ENCODE measurements at places on chromosomes 11 and 22.

DNA sequence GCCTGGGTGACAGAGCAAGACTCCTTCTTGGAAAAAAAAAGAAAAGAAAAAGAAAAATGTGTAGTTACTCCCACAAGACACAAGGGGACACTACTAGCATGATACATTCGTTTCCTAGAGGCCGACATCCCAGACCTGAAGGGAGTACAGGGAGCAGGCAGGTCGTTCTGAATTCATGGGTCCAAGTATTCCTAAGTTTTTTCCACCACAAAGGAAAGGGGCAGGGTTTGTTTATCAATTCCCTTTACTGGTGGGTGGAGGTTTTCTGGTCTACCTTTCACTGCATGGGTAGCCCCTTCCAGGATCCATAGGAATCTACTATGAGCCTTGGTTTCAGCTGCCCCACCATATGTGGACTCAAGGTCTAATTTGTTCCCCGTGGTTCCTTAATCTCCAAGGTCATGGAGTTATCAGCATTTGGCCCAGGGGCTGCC, 11.8 kb downstream of the TIGD3 start:
- no peak for DNase-seq

GRCh38 chr11:120835601-120836228, 188.2 kb upstream of the TBCEL start:
- no peak for DNase-seq

- no peak for DNase-seq
Observed at GRCh38 chr11:86790867-86791849, 9.2 kb upstream of the PRSS23 start.

DNA sequence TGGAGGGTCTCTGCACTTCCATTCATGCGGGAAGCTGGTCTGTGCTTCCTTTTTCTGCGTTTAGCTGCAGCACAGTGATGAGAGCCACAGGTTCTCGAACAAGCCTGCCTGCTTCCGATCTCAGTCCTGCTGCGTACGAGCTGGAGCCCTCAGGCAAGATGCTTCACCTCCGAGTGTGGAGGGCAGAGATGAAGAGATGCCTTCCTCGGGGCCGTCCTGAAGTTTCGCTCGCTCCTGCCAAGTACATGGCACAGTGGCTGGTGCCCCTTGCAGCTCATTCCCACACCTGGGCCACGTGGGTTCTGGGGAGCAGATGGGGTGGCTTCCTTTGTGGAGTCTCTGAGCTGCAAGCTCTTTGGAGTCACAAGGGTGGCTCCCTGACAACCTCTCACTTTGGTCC, 19.5 kb upstream of the TESMIN start:
- DNase-seq, result no peak

GRCh38 chr11:2097998-2098690, 41.0 kb downstream of the IGF2 start:
- DNase-seq, result no peak

GRCh38 chr11:64384981-64385944, 26.3 kb downstream of the RPS6KA4 start:
- no peak for DNase-seq

DNA sequence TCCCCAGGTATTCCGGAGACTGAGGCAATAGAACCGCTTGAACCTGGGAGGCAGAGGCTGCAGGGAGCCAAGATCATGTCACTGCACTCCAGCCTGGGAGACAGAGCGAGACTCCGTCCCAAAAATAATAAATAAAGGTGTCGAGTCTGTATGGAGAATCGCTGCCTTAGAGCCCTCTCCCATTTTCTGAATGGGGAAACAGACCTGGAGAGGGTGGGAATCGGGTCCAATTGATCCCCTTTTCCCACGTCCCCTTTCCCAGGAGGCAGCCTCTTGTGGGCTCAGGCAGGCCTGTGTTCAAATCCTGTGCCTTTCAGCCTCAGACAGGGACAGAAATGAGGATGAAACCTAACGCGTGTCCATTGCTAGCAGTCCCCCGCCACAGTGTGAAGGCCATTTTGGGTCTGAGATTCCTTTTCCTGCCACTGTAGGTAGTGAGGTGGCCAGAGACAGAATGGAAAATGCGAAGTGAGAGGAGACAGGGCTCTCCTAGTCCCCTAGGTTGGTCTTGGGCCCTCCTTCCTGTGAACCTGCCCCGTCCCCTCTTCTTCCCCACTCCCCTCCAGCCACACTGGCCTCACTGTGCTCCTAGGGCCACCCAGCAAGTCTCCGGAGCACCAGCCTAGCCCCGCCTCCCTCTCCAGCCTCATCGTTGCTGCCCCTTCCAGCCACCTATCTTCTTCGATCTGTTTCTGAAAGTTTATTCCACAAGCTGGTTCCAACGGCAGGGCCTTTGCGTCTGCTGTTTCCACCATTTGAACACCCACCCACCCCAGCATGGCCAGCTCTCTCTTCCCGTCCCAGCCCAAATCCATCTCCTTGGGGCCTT, 2.7 kb upstream of the POLDIP3 start:
- no peak for DNase-seq

GRCh38 chr11:77136074-77136473, 8.0 kb downstream of the MYO7A start:
- DNase-seq, result no peak

GRCh38 chr11:60915248-60915914, 1.4 kb downstream of the TMEM109 start:
- DNase-seq, result peak; percentile 38

DNA sequence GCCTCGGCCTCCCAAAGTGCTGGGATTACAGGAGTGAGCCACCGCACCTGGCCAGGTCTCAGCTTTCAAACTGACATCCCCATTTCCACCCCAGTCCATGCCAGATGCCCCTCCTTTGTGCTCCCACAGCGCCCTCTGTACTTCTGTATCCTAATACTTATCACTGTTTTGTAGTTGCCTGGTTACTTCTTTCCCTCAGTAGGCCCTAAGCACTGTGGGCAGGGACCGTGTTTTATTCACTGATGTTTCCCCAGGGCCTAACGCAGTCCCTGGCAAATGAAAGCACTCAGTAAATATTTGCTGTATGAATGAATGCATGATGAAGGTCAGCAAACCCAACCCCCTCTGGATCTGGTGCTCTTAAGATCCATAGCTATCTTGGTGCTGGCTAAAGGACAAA, 2.2 kb upstream of the TRIM3 start:
- DNase-seq, result no peak

GRCh38 chr22:26318975-26319374, 110.1 kb upstream of the ASPHD2 start:
- DNase-seq, result no peak

GRCh38 chr22:48678171-48679135, 1149.2 kb downstream of the BRD1 start:
- no peak for DNase-seq

DNA sequence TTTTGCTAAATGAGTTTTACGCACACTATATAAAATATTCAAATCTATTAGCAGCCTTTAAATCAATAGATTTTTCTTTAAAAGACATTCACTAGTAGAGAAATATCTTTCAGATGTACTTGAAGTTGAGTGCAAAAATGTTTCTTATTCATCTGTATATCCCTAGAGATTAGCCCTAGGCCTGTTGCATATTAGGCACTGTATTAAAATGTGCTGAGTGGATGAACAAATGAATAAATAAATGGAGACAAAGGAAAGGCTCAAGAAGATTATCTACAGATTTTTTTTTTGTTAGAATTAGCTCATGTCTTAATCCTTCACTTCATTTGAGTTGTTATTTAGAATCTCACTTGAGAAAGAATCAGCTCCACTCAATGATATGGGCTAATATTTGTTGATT, 12.0 kb upstream of the MMP13 start:
- no peak for DNase-seq

DNA sequence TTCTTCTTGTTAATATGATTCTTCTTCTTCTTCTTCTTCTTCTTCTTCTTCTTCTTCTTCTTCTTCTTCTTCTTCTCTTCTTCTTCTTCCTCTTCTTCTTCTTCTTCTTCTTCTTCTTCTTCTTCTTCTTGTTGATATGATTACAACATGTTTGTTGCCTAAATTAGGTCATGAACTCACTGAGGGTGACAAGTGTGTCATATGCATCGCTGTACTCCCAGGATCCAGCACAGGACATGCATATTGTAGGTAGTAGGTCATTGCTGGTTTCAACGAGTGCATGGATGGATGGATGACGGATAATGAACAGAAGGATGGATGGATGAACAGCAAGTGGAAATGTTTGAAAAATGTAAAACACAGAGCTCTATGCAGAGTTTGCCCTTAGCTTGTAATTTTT, 14.9 kb upstream of the PVALB start:
- DNase-seq, result no peak

- DNase-seq, result no peak
Observed at GRCh38 chr11:121654843-121655536, 202.2 kb upstream of the SORL1-AS1 start.

DNA sequence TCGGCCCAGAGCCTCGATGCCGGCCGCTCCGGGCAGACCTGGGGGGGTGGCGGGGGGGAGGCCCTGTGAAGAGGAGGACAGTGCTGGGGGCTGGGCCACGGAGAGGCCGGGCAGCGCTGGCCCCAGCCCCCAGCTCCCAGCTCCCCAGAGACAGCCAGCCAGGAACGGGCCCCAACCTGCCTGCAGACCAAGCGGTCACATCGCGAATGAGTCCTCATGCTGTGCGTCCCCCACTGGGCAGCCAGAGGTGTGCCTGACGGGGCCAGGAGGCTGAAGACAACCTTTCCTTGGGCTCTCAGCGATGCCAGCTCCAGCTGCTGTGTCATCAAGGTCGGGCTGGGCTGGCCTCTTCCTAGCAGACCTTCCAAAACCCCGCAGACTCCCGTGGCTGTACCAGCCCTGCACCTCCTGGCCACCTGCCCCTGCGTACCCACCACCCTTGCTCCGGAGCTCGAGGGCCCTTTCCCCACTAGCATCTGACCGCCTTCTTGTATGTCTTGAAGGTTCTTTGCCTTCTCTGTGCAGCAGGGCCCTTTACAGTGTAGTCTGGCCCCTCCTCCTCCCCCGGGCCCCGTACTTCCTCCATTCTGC, 88.4 kb downstream of the CDKN1C start:
- DNase-seq, result no peak

DNA sequence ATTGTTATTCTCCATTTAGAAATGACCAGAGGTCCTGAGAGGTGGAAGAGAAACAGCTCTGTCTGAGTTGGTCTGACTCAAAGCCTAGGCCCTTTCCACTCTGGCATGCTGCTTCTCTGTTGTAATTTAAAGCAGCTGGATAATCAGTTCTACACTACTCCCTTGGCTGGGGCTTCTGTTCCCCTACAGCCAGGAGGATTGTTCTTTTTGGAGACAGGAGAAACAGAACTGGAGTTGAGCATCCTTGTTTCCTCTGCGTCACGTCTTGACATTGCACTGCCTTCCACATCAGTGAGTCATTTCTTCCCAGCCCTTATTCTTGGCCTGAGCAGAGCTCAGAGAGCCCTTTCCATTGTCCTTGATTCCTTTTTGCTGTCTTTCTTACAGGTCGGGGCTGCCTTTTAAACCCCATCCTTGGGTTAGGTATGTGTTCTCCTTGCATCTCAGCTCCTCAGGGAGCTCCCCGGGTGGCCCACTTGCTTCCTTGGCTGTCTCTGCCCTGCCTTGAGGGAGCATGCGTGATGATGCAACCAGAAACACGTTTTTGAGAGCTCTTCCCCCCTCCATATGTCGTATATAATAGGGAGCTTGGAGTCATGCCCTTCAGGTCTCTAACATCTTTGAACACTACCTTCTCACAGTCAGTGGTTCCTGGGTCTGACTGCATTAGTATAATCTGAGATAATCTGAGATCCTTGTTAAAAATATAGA, 35.7 kb downstream of the CYB5R2 start:
- DNase-seq, result no peak

DNA sequence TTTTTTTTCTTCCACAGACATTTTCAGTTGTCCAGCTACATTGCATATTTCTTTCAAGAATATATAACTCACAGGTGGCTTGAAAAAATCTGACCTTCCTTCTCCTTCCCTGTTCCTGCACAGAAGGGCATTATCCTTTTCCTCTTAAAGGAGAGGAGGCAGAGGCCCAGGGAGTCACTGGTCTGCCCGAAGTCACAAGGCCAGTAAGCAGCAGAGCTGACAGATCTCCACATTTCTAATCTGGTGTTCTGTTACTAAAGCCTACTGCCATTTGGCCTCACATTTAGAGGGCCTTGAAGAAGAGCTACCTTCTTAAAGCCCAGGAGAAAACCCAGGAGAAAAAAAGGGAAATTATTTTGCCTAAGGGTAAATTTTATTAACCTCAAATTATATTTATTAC, 12.3 kb downstream of the ENDOD1 start:
- no peak for DNase-seq

DNA sequence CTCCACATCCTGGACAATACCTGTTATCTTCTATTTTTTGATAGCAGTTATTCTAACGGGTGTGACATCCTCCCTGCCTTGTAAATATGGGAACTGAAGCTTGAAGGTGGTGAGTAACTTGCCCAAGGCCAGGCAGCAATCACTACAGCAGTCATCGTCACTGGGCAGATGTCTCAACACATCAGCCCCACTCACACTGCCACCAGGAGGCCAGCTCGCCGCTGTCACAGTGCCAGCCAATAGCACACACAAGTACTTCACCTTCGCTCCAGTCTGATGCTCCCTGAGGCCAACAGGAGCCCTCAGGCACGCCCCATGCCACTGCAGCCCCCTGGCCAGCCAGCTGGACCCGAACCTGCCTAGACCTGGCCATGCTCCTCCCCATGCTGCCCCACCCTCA, 4.9 kb upstream of the TTLL1 start:
- DNase-seq, result no peak

GRCh38 chr11:72177656-72178055, 14.3 kb upstream of the FOLR1 start:
- no peak for DNase-seq

DNA sequence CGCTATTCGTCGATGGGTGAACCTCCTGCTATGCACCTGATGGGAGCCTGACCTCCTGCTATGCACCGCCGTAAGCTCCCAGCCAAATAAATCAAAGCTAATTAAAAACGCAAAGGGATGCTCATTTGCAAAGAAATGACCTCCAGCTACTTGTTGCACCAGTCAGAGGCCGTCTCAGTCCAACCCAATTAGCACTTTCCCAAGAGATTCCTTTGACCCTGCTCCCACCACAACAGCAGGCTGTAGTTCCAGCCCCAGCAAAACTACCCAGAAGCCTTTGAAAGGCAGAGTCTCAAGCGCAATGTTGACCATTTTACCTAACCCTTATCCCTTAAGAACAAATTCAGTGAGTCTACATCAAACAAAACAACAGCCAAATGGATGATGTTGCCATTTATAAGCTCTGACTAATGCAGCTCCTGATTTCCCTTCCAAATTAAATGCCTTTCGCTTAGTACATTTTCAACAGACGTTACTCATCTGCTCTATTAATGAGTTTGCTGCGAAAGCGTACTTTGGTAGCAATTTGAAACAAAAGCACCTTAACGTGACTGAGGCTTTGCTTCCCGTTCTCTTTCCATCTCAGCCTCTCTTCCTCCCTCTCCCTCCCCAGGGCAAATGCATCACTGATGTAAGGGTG, 17.2 kb upstream of the BSX start:
- no peak for DNase-seq

DNA sequence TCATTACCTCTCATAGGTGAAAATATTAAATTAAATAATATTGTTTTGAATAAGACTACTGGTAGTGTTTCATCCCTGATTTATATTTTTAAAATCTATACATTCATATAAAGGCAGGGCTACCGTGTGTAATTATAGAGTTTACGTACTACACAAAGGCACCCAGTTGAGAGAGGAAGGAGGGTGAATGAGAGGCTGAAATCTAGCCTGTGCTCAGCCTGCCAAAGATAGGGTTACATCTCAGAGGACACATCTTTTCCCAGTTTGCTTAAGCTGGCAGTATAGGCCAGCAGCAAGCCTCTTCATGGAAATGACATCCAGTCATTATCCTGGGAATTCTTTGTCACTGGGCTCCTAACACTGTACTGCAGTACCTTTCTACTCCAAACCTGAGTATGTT, 7.5 kb upstream of the B3GNT6 start:
- DNase-seq, result no peak

All from stimulated activated CD8-positive, alpha-beta memory T cell treated with anti-CD3 and anti-CD28 coated beads, Interleukin-15, amount 100 ng/mL, for 1 hour (primary cell).